ENCODE measurements at places on chromosomes 4 and X. TPM values are rescaled to one million over a fixed set of nuclear protein-coding genes. Genes with fewer than 3 reads are reported as not detected.

GRCh38 chrX:130994671-130995070 is 63.5 kb upstream of the ARHGAP36 start:
- DNase-seq: no peak

The RCHY1 gene
- total RNA-seq: 33.4 TPM

DNA sequence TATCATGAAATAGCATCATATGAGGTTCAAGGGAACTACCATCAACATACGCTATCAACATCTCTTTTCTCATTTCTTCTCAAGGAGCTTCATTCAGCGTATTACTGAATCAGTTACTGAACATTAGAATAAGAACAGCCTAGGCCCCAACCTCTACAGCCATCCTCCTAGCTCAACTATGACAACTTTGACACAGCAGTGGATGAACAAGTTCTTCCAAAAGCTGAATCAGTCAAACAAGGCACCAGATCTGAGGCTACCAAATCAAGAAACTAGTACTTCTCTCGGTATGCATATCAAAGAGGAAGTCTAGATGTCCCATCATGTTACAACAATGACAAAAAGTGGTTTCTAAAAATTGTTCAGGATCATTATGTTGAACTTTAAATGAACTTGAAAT is 57.4 kb downstream of the GATB start:
- no peak for DNase-seq

- DNase-seq: no peak
Measured at GRCh38 chrX:74492720-74493201, 71.5 kb downstream of the SLC16A2 start.

The AFP gene
- total RNA-seq: 1.6 TPM

The PNMA5 gene
- total RNA-seq: not detected

DNA sequence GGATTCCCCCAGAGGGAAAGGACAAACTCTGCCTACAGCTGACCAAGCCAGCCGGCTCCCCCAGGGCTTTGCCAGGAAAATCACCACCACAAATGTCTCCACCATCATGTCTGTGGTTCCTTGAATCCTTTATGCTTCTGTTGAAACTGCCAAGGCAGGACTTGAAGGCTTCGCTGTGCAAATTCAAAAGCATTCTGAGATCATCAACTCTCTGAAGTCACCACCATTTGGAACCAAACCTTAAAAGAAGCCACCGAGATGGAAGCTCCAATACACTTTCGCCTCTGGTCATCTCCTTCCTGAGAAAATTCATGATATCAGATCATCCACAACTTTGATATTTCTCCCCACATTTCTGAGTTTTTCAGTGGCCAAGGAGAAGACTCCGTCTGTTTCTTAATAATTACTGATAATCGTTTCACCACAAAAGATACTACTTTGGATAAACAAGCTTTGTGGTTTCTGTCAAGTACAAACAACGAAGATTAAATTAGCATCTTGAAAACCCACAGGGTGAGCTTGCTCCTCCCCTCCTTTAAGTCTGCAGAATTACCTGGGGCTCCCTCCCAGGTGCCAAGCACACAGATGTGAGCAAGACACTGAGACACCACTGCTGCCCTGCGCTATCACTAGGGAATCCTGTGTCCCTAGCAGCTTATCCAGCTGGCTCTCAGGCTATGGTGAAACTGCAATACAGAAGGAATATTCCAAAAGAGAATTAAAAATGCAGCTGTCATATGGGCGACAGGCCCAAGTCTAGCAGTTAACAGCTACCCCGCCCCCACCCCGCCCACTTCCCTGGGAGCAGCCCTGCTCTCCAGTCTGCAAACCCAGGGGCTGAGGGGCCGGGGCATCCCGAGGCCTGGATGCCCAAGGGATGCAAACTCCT is 125.0 kb upstream of the TBL1X start:
- no peak for DNase-seq

- no peak for DNase-seq
Measured at GRCh38 chr4:53314252-53314651, 51.6 kb downstream of the SCFD2 start.

The SPP1 gene
- total RNA-seq: 4.1 TPM

GRCh38 chr4:16503421-16504100 is 277.3 kb upstream of the TAPT1 start:
- no peak for DNase-seq

- DNase-seq: peak; percentile 29
Measured at GRCh38 chr4:10457255-10457801, at the start of gene ZNF518B. Gene ZNF518B, minus strand, starts transcription at chr4:10457426. Its CDS starts 11,098 bp downstream, at chr4:10446328.

The NPY1R gene
- 0.39 TPM for total RNA-seq

DNA sequence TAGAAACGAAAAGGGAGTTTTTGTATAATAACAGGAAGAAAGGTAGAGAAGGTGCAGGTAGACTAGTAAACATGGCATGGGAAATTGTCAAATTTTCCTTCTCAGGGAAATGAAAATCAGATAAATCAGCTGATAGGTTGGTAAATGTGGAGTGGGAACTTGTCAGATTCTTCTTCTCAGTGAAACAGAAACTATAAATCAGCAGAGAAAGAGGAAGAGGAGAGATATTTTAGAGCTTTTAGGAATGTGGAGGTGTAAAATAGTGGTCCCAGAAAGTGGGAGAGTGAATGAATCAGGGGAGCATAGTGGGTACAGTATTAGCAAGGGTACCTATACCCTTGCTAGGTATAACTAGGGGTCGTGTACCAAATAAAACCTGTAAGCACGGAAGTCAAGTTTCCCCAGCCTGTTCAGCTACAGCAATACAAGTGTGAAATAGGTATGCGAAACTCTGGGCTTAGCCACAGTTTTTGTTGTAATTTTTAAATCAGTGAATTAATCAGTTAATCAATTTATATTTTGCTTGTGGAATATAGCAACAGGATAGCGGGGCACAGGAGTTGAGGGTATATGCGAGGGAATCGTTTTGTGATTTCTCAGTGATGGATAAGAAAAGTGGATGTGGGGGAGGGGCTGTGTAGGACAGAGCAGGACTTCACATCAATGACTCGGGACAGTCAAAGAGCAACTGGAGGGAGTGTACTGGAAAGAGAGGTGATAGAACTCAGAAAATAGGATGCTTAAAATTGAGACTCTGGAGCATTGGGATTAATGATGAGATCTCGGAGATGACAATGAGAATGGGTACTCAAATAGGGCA is 561.5 kb downstream of the INPP4B start:
- no peak for DNase-seq

The USP51 gene
- total RNA-seq: not detected

The CT45A2 gene
- total RNA-seq: not detected

The TAF7L gene
- 0.22 TPM for total RNA-seq

GRCh38 chrX:72536542-72536941 is 36.1 kb downstream of the HDAC8 start:
- DNase-seq: no peak

DNA sequence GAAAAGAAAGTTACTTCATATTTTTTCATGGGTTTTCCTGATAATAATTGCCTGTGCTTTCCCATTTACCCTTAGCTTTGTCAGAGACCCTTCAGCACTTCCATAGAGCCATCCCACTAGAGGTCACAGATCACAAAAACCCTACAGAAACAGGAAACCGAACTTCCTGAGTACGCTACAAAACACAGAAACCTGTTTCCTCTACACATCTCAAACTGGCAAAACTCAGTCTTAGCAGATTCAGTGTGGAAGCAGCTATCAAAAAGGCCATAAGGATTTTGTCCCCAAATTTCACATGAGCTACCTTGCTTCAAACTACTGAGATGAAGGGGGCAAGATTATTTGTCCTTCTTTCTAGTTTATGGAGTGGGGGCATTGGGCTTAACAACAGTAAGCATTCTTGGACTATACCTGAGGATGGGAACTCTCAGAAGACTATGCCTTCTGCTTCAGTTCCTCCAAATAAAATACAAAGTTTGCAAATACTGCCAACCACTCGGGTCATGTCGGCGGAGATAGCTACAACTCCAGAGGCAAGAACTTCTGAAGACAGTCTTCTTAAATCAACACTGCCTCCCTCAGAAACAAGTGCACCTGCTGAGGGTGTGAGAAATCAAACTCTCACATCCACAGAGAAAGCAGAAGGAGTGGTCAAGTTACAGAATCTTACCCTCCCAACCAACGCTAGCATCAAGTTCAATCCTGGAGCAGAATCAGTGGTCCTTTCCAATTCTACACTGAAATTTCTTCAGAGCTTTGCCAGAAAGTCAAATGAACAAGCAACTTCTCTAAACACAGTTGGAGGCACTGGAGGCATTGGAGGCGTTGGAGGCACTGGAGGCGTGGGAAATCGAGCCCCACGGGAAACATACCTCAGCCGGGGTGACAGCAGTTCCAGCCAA is at the start of gene MMRN1:
Gene MMRN1 (plus strand): TSS at position 206 of the 902 bp plus-strand sequence. CDS start 118 bp downstream, at position 324.
- no peak for DNase-seq

GRCh38 chr4:76947369-76947768 is 2.2 kb upstream of the SEPTIN11 start:
- DNase-seq: no peak

- DNase-seq: no peak
Measured at GRCh38 chr4:26013629-26014028, 99.6 kb downstream of the SMIM20 start.

The RASL11B gene
- total RNA-seq: 0.34 TPM

The ACOX3 gene
- 16.9 TPM for total RNA-seq

DNA sequence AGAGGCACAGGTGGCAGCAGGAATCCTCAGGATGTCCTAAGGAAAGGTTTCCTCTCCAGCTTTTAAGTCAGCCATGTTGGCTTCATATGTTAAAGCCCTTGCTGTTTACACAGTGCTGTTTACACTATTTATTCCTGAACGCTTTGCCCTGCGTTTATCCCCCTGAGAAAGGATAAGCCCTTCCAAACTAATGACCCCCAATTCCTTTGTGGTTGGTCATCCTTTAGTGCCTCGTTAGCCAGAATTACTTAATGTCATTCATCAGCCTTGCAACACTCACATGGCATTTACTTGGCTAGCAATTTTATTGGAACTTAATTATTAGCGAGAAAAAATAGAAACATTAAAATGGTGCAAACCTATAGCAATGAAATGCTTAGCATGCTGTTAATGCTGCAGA is 23.8 kb downstream of the VCX2 start:
- no peak for DNase-seq

The OTUD6A gene
- total RNA-seq: not detected

The CSAG1 gene
- 1.2 TPM for total RNA-seq

The CPLX1 gene
- total RNA-seq: 14.5 TPM

DNA sequence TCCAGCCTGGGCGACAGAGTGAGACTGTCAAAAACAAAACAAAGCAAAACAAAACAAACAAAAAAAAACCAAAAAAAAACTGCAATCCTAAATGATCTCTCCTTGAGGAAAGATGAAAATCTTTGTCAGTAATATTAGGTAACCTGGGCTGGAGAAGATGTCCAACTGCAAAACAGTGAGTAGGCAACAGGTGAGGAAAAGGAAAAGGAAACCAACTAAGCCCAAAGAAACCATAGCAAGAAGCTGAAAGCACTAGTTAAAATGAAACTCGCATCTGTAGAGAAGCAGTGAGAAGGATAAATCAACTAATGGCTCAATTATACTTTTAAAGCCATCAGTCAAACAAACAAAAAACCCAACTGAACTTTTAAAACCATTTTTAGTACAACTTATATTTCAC is 54.2 kb downstream of the ENOX2 start:
- no peak for DNase-seq

The PTPN13 gene
- total RNA-seq: 14.6 TPM

The RTL9 gene
- total RNA-seq: 0.10 TPM

GRCh38 chrX:6052111-6052745 is 176.4 kb downstream of the NLGN4X start:
- no peak for DNase-seq

DNA sequence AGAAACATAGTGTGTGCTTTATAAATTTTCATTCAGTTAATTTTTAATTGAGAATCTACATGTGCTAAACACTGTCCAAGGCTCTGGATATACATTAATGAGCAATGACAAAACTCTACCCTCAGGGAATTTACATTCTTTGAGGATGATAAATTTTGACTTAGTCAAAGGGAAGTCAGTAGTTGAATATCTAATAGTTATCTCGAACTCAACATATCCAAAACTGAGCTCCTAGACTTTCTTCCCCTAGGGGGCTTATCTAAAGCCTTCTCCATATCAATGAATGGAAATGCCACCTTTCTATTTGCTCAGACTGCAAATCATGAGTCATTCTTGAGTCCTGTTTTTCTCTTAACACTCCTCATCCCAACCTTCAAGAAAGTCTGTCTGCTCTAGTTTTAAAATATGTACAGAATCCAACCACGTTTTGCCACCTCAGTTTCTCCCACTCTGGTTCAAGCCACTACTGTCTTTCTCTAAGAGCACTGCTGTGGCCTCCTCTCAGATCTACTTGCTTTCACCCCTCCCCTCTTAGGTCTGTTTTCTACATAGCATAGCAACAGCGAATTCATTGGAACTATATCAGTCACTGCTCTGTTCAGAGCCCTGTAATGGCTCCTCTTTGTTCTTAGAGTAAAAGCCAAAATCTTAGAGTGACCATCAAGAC is 9.5 kb downstream of the PARM1 start:
- no peak for DNase-seq

GRCh38 chr4:144646523-144647094 is 653 bp downstream of the HHIP start:
- DNase-seq: no peak

DNA sequence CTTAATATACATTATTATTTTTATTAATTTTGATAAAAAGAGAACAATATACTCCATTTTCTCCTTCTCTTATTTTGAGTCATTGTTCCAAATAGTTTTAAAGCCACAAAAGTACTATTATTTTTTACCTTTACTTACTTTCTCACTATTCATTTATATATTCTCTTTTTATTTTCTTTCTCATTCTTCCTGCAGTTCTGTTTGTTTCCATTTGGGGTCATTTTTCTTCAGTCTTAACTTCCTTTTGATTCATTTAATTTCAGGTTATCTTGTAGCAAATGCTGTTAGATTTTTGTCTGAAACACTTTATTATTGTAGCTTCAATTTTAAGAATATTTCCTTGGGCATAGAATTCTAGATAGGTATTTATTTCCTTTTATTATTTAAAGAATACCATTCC is 438.6 kb upstream of the EPHA5 start:
- no peak for DNase-seq

DNA sequence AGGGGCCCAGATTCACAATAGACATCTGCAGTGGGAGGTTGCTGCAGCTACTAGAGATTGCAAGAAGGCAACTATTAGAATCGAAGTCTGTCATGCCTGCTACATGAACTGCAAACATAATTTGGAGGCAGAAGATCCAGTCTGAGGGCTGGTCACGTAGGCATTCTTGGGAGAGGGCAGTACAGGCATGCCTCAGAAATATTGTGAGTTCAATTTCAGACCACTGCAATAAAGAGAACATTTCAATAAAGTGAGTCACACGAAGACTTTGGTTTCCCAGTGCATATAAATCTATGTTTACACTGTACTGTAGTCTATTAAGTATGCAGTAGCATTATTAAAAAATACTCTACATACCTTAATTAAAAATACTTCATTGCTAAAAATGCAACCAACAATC is 585.8 kb upstream of the FAT1 start:
- no peak for DNase-seq

The SPANXA1 gene
- not detected for total RNA-seq

GRCh38 chr4:1783015-1783414 is 10.1 kb upstream of the FGFR3 start:
- no peak for DNase-seq

GRCh38 chr4:143406523-143406922 is 69.8 kb downstream of the GAB1 start:
- no peak for DNase-seq

The SRPK3 gene
- not detected for total RNA-seq

Measured in HCT116 (cell line).